ENCODE measurements at places on chromosomes 5 and 9.

- no peak for DNase-seq
Measured at GRCh38 chr5:155150012-155150411, 136.5 kb downstream of the KIF4B start.

GRCh38 chr9:109437286-109437685 lies 60.8 kb downstream of the PTPN3 start:
- no peak for DNase-seq

DNA sequence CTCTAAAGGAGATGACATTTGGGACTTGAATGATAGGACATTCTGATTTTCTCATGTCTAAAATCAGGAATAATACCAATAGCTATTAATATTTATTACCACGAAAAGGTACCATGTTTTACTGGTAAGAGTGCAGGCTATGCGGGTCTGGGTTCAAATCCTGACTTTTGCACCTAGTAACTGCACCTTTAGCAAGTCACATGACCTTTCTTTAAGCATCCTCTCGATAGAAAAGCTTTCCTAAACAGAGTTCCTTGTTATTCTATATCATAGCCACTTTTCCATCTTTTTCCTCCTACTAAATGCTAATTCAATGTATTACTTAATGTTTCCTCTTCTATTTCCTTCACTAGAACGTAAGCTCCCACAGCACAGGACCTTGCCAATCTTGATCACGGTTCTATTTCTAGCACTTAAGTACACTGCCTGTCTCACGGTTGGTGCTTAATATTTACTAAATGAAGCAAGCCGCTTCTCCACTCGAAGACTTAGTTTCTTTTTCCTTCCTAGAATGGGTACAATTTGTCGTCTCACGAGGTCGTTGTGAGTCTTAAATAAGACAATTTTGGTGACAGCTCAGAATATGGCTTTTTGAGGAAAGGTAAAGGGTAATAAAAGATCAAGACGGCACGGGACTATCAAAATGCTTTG lies 816 bp downstream of the RBM18 start:
- no peak for DNase-seq

- DNase-seq, result no peak
Measured at GRCh38 chr5:5418006-5418405, 4.5 kb upstream of the ICE1 start.

- DNase-seq, result no peak
Measured at GRCh38 chr9:77957652-77958051, 74.0 kb downstream of the GNAQ start.

DNA sequence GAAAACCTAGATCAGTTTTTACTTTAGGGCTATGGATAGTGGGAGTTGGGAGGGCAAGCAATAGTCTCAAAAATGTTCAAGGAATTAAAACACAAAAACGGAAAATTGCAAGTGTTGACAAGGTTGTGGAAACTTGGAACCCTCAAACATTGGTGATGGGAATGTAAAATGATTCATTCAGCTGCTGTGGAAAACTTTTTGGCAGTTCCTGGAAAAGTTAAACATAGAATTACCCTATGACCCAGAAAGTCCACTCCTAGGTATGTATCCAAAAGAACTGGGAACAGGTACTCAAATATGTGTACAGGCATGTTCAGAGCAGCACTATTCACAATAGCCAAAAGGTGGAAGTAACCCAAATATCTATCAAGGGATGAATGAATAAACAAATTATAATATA lies 1.2 kb upstream of the MSANTD3 start:
- no peak for DNase-seq

- no peak for DNase-seq
Measured at GRCh38 chr5:95027151-95027721, 257.7 kb downstream of the MCTP1 start.
